HepG2 (cell line): ENCODE measurements at places on chromosomes 16 and 17. TPM values are rescaled to one million over a fixed set of nuclear protein-coding genes. Genes with fewer than 3 reads are reported as not detected.

Gene PDE6G
- 1.0 and 1.4 TPM in 2 replicates for total RNA-seq

Gene CCL3
- total RNA-seq, result not detected in 2 replicates

Gene TP53TG3F
- total RNA-seq, result not detected in 2 replicates

Gene HASPIN
- total RNA-seq, result 7.8 and 8.1 TPM in 2 replicates

DNA sequence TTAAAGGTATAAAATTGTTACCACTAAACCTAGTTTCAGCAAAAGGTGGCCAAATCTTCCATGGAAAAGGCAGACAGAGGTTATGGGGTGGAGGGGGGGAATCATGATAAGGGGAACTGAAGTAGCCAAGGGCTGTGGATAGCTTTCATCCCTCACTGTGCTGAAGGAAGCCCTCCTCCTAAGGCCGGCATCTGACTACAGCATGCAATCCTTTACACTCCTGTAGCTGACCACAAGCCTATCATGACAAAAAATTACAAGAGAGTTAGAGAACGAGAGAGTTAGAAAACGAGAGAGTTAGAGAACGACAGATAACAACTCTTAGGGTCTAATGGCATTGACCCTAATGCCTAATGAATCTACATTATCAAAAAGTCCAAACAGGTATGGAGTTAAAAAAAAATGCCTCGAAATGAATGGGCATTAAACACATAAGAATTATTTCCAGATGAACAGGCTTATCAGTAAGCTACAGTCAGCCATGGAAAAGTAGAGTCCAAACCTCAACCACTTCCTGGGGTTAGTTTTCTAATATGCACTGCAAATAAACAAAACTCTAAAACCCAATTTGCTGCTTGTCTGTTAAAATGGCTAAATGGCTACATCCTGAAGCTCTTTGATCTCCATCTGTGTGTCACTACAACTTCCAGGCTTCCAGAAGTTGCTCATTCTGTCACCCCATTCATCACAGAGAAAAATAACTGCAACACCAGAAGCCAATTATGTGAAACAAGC lies 29.7 kb downstream of the DUSP14 start:
- no peak for DNase-seq

DNA sequence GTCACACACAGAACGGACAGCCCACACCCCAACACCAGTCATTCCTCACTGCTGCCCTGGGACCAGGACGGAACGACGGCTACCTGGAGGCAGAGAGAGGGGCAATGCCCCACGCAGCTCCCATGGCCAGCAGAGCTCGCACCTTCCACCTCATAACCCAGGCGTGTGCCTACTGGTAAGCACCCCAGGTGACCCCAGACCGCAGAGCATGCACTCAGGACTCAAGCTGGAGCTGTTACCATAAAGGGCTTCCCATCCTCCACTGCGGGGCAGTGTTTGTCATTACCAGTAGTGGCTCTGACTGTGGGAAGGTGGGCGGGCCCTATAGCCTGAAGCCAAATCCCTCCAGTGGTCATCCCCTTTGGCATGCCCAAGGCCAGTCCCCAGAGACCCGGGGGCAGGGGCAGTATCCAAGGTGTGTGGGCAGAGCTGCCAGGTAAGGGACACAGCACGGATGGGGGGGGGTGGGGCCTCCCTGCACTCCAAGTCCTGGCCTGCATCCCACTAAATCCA lies 4.7 kb upstream of the BCAR1 start:
- DNase-seq, result peak; percentile 88

DNA sequence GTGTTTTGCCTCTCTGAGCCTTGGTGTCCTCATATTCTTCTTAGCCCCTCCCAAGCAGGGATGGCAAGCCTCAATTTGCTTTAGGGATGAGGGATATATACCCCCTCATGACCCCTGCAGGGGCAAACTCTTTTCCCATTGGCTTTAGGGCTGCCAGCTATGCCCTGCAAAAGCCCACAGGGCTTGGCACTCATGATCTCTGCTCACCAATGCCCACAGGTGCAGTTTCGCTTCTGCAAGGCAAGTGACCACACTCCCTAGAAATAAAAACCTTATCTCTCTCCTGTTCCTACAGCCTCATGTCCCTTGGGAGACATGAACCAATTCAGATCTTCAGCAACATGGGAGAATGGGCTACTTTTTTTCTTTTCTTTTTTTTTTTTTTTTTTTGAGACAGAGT lies 8.8 kb downstream of the BEAN1 start:
- DNase-seq, result no peak

GRCh38 chr17:55690105-55690508 lies 32.6 kb downstream of the TMEM100 start:
- no peak for DNase-seq

GRCh38 chr16:89364606-89365005 lies 125.8 kb downstream of the ANKRD11 start:
- DNase-seq, result no peak

GRCh38 chr17:8563024-8563776 lies 67.3 kb downstream of the MYH10 start:
- DNase-seq, result no peak

DNA sequence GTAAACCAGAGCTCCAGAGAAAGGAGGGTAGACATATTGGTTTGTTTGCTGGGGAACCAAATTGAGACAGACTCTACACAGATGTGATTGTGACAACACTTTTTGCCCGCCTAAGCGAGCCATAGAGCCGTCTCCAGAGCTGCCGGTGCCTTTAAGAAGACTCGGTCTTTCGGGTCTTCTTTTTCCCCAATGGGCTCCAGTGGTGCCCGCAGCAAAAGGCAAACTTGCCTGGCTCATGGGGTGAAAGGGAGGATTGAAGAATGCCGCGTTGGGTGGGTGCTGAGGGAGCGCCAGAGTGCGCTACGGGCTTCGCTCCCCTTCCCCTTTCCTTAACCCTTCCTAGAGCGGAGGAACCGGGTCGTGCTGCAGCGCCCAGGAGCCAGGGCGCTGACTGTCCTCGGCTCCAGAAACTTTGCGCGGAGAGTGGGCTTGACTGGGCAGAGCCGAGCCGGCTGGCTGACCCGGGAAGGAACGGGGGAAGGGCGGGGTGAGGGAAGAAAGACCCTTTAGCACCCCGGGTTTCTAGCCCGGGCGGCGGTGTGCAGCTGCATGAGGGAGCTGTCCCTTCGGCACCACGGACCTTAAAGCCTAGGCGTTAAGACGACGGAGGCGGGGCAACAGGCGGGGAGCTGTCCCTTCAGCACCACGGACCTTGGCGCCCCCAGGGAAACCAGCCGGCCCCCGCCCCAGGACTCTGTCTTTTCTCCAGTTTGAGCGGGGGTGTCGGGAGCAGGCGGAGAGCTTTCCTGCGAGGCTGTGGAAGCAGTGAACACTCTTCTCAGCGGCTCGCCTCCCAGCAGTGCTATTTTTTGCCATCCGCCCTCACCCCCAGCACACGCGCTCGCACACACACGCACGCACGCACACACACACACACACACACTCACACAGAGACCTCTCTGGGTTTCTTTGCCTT lies at the start of gene CACNG3:
Gene CACNG3 (plus strand): TSS at position 880 of the 916 bp plus-strand sequence. CDS start 420 bp downstream, outside the sequence.
- DNase-seq, result peak; percentile 37

DNA sequence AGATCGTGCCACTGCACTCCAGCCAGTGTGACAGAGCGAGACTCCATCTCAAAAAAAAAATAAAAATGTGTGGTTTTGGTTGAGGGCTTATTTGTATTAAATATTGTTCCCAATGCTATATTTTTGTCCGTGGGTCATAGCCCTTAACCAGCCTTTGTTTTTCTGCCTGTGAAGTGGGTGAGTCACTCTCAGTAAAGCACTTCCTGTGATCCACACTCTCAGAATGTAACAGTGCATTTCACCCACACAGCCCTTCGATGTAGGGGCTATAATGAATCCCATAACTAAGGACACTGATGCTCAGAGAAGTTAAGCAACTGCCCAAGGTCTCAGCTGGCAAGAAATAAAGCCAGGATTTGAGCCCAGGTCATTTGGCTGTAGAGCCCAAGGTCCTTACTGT lies 34.7 kb upstream of the POLR3E start:
- no peak for DNase-seq

GRCh38 chr16:16930309-16931000 lies 540.3 kb downstream of the XYLT1 start:
- no peak for DNase-seq

DNA sequence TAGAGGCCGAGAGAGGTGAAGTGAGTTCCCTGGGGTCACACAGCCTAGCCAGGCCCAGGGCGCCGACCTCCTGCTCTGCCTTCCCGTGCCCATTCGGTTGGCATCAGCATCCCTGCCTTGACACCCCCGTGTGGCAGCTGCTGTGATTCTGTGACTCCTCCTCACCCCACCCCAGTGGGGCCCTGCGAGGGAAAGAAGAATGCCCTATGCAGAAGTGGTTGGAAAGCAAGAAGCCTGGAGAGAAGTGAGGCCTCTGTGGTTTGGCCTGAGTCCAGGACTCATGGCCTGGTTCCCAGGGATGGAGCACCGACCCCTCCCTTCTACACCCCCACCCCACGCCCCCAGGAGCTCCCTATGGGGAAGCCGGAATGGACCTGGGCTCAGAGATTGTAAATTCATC lies 296.2 kb downstream of the SEC14L1 start:
- DNase-seq, result no peak

DNA sequence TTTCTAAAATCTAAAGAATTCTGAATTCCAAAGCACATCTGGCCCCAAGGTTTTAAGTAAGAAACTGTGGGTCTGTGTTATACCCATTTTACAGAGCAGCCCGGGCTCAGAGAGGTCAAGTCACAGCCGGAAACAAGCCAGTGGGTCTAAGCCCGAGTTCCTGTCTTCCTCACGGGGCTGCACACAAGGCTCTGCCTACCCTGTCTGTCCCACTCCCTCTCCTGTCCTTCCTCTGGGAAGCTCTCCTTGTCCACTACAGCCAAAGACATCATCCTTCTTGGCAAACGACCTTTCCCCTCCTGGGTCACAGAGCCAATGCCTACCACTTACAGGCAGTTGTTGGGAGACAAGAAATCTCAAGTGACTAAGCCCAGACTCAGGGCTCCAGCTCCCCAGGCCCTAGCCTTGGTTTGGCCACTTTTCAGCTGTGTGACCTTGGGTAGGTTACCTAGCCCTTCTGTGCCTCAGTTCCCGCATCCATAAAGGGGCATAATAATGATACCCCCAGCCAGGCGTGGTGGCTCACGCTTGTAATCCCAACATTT lies 55.6 kb upstream of the MAP3K14 start:
- DNase-seq, result no peak

DNA sequence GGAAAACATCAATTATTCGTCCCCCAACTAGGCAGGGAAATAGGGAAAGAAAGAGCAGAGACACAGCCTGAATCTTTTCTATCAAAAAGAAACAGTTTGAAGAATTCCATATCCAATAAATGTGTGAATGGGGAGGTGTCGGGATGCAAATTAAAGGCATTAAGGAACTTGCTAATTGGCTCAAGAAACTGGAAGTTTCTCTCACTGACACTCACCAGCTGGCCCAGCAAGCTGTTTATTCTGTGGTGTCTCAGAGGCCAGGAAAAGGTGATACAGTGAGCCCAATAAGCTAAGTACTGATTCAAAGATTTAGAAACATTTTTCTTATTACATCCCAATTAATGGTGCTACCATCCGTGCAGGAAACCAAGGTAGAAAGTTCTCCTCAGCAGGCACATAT lies 104.4 kb upstream of the CLEC3A start:
- no peak for DNase-seq

DNA sequence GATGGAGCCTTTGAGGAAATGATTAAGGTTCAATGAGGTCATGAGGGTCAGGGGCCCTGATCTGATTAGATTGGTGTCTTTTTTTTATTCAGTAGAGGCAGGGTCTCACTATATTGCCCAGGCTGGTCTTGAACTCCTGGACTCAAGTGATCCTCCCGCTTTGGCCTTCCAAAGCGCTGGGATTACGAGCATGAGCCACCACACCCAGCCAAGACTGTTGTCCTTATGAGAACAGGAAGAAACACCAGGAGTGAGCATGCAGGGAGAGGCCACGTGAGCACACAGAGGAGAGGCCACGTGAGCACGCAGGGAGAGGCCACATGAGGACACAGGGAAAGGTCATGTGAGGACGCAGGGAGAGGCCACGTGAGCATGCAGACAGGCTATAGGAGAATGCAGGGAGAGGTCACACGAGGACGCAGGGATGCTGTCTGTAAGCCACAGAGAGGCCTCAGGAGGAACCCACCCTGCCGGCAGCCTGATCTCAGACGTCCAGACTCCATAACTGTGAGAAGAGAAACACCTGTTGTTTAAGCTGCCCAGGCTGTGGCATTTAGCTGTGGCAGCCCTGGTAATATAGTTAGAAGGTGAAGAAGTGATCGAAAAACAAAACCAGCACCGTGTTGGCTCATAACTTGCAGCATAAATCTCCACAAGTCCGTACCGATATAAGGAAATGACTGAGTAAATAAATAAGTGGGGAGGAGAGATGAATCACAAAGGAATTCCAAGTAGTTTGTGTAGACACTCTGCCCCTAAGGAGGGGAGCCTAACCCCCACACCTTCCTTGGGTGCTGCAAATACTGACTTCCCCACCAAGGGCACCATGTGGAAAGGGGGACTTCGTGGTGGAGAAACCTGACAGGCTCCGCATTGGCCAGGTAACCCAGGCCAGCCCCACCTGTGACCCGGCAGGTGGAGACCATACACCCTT lies 14.6 kb upstream of the CSNK1D start:
- peak; percentile 97 for DNase-seq

GRCh38 chr17:5582209-5583185 lies 1.8 kb downstream of the NLRP1 start:
- no peak for DNase-seq

DNA sequence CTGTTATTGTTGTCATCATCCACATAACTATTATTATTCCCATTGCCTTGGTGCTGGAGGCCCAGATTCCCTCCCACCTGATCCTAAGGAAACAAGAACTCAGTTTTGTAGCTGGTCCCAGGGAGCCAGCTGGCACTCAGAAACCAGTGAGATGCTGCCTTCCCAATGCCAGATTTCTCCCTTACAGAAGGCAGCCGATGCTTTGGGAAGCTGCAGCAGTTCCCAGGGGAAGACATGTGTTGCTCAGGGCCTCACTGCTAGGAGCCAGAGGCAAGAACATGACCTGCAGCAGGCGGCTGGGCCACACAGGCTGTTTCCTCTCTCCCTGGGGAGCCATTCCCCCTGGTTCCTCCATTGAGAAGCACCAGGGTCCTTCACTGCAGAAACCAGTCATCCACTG lies 59.9 kb upstream of the GRIN2A start:
- DNase-seq, result no peak

DNA sequence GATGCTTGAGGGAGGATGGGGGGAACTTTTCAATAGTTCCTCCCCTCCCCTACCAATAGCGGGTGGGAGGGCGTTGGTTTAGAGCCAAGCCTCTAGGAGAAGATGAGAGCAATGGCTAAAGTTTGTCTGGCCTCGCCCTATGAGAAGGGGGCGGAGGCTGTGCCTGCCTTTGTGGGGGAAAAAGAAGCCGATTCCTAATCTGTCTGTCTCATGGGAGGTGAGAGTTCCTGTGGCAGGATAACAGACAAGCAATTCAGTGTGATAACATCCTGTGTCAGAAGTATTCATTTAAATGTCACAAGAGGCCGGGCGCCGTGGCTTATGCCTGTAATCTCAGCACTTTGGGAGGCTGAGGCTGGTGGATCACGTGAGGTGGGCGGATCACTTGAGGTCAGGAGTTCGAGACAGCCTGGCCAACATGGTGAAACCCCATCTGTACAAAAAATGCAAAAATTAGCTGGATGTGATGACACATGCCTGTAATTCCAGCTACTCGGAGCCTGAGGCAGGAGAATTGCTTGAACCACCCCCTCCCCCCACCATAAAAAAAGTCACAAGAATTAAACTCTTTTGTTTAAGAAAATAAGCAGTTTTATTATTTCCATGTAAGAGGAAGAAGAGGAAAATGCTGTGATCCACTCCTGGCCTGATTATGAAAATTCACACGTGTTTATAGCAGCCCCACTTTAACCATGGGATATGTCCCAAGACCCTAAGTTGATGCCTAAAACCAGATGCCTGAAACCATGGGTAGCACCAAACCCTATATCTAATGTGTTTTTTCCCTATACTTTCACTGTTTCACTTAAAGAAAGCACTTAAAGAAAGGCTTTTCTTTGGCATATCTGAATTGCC lies 1.7 kb downstream of the SLFN5 start:
- peak; percentile 6 for DNase-seq

GRCh38 chr17:10681866-10682446 lies 15.4 kb downstream of the SCO1 start:
- no peak for DNase-seq
